ENCODE measurements at places on chromosomes 16 and 17.

- DNase-seq, result no peak
These were observed 60.9 kb downstream of the RPTOR start for GRCh38 chr17:80605326-80606066.

- no peak for DNase-seq
These were observed 54.8 kb downstream of the SPECC1 start for GRCh38 chr17:20063665-20064648.

- no peak for DNase-seq
These were observed 94.8 kb upstream of the CPHXL start for GRCh38 chr16:75821117-75821516.

GRCh38 chr16:88922114-88922825 is 54.7 kb downstream of the CBFA2T3 start:
- DNase-seq, result no peak

DNA sequence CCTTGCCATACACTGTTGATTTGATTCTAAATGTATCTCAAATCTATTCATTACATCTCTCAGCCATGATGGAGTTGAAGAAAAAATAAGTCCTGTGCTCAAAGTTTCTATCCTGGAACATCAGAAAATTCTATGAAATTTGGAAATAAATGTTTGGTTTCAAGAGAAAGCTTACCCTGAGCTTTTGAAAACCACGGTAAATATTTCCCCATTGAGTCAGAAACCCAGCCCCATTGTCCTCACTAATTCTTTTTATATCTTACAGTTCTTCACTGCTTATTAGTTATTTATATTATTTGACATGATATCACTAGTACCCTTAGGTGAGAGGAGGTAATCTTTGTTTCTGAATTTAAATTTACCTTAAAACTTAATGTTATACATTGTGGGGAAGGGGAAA is 128.5 kb downstream of the MRTFB start:
- no peak for DNase-seq

- DNase-seq, result no peak
These were observed 46.3 kb downstream of the VMP1 start for GRCh38 chr17:59753522-59754467.

DNA sequence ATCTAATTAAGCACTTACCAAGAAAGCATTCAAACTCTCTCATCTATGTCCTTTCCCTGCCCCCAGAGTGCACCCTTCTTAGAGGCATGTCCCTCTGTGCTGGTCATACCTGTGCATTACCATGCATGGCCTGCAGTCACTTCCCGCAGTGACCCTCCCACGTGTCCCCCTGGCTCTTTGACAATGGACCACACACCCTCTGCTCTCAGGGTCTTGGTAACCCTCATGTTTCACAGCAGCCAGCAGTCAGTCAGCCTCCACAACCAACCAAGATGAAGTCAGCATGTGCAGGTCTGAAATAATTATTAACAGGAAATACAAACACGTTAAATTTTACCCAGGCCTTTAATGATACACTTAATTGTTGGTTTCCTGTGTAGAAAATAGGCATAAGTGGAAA is 10.1 kb downstream of the KRT33A start:
- DNase-seq, result no peak

GRCh38 chr16:81738783-81739496 is 40.2 kb upstream of the PLCG2 start:
- peak; percentile 74 for DNase-seq

GRCh38 chr17:30230596-30231125 is 4.8 kb downstream of the SLC6A4 start:
- DNase-seq, result no peak

DNA sequence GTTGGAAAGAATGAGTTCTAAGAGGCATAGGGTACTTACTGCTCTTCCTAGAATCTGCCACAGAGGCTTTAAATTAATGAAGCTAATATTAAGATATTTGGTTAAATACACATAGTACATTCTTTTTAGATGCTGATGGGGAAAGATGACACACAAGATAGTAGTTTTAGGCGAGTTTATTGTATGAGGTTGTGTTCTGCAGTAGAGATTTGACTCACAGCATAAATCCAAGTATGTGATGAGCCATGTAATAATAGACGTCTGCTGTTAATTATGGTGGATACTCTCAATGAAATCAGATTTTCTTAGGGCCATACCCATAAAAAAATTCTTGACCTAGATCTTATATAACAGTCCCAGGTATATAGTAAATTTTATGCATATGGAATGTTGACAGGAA is 8.0 kb downstream of the TNRC6C start:
- no peak for DNase-seq

GRCh38 chr17:78974635-78975591 is 4.8 kb downstream of the LGALS3BP start:
- no peak for DNase-seq

- DNase-seq, result no peak
These were observed 660.9 kb downstream of the MAF start for GRCh38 chr16:78939597-78939996.

GRCh38 chr17:2082003-2082781 is 27.3 kb downstream of the HIC1 start:
- no peak for DNase-seq

DNA sequence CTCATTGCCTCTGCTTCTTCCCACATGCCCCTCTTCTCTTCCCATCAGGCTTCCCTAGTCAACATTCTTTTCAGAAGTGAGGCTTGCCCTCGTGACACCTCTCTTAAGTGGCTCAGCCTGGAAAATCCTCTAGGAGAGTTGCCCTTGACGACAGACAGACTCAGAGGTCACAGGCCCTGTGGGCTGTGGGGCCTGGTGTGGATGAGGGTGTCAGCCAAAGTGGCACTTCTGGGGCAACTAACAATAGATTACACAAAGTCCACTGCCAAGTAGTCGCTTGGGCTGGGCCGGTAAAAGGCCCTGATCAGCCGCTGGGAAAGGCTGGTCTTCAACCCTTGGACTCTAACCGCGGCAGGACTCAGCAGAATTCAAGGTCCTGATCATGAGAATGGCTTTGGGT is 33.7 kb upstream of the METTL16 start:
- no peak for DNase-seq

DNA sequence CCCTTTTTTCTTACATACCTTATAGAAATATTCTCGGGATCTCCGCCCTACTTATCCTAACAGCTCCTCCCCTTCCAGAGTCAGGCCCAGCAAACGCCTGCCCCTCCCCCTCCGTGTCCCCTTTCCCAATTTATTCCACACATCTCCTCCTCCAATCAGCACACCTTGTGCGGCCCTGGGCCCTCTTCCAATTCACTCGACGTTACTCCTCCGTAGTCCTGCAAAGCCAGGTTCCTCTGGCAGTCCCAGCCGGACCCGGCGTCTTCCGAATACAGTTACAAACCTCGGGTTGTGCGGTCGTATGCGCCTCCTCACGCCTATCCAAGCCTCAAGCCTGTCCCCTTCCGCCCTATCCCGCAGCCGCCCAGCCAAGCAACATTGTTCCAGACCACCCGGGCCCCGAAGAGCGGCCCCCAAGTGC is 677 bp downstream of the CBX1 start:
- no peak for DNase-seq

GRCh38 chr17:72976971-72977770 is 115.3 kb downstream of the SLC39A11 start:
- no peak for DNase-seq

DNA sequence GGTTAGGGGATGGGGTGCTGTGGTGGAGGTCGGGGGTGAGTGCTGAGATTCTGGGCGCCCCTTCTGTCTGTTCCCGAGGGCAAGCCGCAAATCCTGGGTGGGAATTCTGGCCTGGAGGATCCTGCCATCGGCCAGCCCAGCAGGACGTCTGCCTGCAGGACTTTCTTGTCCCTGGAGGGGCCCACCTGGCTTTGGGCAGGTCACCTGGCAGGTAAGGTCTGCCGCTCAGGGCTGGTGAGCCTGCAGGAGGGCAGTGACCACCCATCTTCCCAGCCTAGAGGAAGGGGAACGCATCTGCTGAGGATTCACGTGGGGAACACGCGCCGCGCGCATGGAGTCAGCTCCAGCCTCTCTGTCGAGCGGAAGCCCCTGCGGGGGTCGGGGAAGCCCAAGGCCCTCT is 5.4 kb downstream of the RNF222 start:
- DNase-seq, result no peak

DNA sequence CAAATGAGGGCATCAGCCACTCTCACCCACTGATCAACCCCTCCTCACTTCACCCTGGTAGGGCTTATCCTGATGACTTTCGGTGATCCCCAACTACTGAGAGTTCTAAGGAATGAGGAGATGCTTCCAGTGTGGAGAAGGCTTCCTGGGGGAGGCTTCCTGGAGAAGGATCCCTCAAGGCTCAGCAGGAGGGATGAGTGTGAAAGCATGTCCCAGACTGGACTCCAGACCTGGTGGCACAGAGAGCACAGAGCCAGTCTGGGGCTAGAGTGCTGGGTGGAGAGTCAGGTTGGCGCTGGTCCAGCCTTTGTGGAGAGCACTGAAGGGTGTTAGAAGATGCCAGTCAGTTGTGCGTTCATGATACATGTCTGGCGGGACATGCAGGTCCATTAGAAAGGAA is 53.7 kb downstream of the PLD6 start:
- DNase-seq, result no peak

GRCh38 chr16:81513204-81514040 is 68.8 kb downstream of the CMIP start:
- no peak for DNase-seq

- DNase-seq, result no peak
These were observed 791.3 kb upstream of the SOX9 start for GRCh38 chr17:71329310-71330098.

DNA sequence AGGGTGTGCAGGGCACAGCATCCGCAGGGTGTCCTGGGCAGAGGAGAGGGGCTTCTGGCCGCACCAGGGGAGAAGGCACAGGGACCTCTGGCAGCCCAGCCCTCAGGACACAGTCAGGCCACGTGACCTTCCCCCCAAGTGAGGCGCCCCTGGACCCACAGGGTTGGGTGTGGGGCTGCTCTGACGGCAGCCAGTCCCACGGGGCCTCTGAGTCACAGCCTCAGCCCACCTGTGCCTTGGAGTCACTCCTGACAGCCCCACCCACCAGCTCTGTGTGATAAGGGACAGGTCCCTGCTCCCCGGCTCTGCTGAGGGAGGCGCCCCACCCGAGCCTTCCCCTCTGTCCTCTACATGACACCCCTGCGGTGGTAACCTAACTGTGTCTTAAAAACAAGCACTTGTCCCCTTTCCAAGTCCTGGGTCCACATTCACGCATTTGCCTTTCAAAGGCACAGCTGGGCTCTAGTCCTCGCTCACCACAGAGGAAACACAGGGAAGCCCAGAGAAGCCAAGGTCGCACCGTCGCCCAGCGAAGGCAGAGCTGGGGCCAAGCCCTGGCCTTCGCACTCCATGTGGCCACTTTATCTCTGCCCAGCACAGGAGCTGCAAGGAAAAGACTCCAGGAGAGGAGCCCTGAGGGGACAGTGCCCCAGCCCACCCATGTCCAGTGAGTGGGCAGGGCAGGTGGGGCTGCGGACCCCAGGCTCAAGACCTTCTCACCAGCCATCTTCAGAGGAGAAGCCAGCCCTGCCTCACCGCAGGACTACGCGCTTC is 5.1 kb upstream of the NPTX1 start:
- no peak for DNase-seq

- DNase-seq, result no peak
These were observed 573 bp downstream of the CTDNEP1 start for GRCh38 chr17:7250695-7251627.

DNA sequence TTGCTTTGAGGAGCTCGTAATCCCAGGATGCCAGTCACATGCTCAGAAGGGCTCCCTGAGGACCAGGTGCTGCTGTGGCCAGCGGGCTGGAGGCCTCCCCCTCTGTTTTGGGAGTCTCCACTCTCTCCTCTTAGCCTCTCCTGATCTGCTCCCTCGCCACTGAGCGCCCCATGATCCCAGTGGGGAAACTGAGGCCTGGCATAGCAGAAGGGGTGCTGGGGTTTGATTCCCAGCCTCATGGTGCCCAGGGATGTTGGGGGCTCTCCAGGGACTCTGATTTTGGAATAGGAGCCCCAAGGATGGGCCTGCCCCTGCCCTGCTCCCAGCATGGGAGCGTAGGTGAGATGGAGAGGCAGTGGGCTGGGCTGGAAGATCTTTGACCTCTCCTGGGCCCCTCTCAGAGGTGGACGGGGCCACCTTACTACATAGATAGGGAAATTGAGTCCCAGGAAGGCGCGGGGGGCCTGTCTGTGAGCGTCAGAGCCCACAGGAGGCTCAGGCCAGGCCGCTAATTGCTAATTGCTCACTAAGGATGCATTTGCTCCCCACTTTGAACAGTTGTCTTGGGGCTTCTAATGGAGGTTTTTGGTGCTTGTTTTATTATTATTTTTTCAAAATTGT is 525 bp upstream of the ADCY7 start:
- DNase-seq, result no peak

GRCh38 chr17:2814481-2815341 is 18.5 kb downstream of the RAP1GAP2 start:
- no peak for DNase-seq

DNA sequence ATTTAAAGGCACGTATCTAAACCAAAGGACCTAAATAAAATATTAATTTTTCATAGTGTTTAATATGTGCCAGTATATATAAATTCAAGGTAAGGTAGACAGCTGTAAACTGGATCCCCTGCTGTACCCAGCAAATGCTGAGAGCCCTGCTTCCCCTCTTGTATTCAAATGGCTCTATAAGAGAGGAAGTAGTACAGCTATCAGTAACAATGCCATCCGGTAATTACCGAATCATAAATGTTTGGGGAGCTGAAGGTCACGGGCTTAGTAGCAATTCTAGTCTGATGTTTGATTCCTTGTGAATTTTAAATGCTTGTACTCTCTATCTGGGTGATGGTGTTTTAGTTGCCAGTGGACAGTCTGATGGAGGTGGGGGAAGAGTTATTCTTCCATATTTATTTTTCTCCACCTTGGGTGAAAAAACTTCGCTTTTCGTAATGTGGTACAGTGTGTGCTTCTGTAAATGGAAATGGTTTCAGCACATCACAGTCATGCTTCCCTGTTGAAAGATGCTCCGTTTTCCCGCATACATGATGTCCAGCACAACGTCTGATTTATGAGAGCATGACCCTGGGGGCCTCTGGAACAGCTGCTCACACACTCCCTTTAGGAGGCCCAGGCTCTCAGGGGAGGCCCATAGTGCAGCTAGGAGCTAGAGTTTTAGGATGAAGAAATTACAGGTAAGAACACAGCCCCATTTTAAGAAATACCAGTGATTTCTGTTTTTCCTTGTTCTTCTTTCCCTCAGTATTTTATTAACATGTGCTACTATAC is 423.9 kb downstream of the WWOX start:
- no peak for DNase-seq

Measured in esophagus squamous epithelium (tissue), 5 donors.